A549 treated with dexamethasone at 1 μM for 4 hours (cell line): ENCODE measurements at places on chromosomes 12 and 14. TPM values are rescaled to one million over a fixed set of nuclear protein-coding genes. Genes with fewer than 3 reads are reported as not detected.

The LRRC43 gene
- 0.09 to 0.24 TPM (median 0.21 TPM) in 5 replicates for total RNA-seq

The OVCH1 gene
- total RNA-seq, result not detected in 5 replicates

The PDE3A gene
- total RNA-seq, result 2.6 to 4.2 TPM (median 3.7 TPM) in 5 replicates

The GPRC5A gene
- total RNA-seq, result 174 to 283 TPM (median 256 TPM) in 5 replicates

The PEX5 gene
- total RNA-seq, result 23.8 to 29.3 TPM (median 28.5 TPM) in 5 replicates

The NOXRED1 gene
- 0.05 to 0.06 TPM (median 0.05 TPM) in 3 of 5 replicates, not detected in the others for total RNA-seq

The KLC1 gene
- 79.5 to 116 TPM (median 93.7 TPM) in 5 replicates for total RNA-seq

The PLEKHG7 gene
- total RNA-seq, result not detected in 5 replicates

The NGB gene
- total RNA-seq, result 0.05 TPM in 1 of 5 replicates, not detected in the others

The PXMP2 gene
- 21.0 to 30.9 TPM (median 26.7 TPM) in 5 replicates for total RNA-seq
